Epithelial cell of alveolus of lung (primary cell): ENCODE measurements at places on chromosomes 5 and 9. TPM values are rescaled to one million over a fixed set of nuclear protein-coding genes. Genes with fewer than 3 reads are reported as not detected.

Gene SLC6A3
- not detected in 2 replicates for total RNA-seq

Gene EMB
- total RNA-seq: 0.32 and 3.2 TPM in 2 replicates

Gene LRRC19
- total RNA-seq: not detected in 2 replicates

Gene EPB41L4B
- total RNA-seq: 1.7 TPM in 1 of 2 replicates, not detected in the other

Gene DMGDH
- total RNA-seq: 0.72 and 1.2 TPM in 2 replicates

Gene CYSRT1
- under 0.01 and 1.9 TPM in 2 replicates for total RNA-seq

Gene KIAA1958
- 1.2 and 3.0 TPM in 2 replicates for total RNA-seq
